ENCODE measurements at places on chromosomes 2 and 18.

- no peak for DNase-seq
Measured at GRCh38 chr2:175161-175786, 88.6 kb downstream of the SH3YL1 start.

DNA sequence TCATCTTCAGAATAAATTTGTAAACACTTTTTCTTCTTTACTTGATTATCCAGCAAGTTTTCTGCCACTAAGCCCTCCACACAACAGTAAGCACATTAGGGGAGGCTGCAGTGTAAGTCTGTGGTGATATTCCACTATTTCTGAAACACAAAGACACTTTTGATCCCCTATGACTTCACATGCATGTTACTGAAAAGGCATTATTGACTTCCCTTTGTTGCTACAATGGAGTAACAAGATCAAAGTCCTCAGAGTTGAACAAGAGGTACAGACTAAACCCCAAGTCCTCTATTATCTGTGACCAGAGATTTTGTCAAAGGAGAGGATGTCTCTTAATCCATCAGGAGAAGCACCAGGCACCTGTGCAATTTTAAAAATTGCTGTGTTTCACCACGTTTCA lies 157.9 kb downstream of the CD226 start:
- no peak for DNase-seq

- no peak for DNase-seq
Measured at GRCh38 chr2:18149660-18150246, 271.3 kb downstream of the KCNS3 start.

- no peak for DNase-seq
Measured at GRCh38 chr2:110100480-110100879, 15.1 kb downstream of the MALL start.

- no peak for DNase-seq
Measured at GRCh38 chr2:128377071-128377910, 58.6 kb upstream of the HS6ST1 start.

DNA sequence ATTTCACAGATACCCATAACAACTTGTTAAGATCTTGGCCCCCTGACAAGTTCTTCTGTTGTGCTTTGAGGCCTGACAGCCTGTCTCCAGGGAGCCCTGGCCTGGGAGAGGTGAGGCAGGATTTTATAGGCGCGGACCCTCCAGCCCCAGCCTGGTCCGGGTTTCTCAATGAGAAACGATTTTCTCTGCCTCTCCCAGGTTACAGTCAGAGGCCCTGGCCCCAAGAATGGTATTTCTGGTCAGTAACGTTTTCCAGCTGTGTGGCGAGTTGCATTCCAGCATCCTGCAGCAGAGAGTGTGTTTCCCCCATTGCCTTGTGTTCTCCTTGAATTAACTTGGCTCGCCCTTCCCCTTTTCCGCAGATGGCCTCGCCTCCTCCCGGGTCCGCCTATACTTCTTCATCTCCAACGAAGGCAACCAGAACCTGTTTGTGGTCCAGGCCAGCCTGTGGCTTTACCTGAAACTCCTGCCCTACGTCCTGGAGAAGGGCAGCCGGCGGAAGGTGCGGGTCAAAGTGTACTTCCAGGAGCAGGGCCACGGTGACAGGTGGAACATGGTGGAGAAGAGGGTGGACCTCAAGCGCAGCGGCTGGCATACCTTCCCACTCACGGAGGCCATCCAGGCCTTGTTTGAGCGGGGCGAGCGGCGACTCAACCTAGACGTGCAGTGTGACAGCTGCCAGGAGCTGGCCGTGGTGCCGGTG lies 3.0 kb downstream of the INHBB start:
- DNase-seq = no peak

- no peak for DNase-seq
Measured at GRCh38 chr2:44071454-44072046, 75.8 kb upstream of the LRPPRC start.

DNA sequence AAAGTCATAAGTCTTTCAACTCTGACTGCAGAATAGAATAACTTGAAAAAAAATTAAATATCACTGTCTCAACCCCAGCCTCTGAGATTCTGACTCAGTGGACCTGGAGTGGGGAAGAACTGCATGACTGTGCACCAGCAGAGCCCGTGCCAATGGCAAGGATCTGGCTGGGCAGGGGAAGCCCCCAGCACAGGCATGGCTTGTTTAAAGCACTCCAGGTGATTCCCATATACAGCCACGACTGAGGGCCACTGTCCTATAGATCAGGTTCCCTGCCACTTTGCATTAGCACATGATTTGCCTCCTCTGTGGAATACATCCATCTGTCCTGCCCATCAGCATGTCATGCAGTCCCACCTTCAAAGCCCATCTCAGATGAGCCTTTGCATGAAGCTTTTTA lies 45.9 kb upstream of the NCK2 start:
- DNase-seq = no peak

DNA sequence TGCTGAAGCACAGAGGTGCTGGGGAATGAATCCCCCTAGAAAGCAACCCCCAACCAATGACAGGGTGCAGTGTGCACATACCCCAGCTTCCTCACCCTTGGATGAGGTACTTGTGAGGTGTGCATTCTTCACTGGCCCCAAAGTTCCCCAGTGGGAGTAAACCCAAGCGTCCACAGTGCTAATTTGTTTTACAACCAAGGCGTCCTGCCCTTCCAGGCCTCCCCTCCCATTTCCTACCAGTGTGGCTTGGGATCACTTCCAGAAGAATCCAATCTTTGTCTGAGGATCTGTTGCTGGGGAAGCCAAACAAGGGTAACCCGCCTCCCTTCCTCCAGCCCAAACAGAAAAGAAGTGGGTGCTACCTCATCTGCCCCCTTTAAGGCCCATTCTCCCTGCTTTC lies 40.3 kb upstream of the TEX51 start:
- DNase-seq = no peak

DNA sequence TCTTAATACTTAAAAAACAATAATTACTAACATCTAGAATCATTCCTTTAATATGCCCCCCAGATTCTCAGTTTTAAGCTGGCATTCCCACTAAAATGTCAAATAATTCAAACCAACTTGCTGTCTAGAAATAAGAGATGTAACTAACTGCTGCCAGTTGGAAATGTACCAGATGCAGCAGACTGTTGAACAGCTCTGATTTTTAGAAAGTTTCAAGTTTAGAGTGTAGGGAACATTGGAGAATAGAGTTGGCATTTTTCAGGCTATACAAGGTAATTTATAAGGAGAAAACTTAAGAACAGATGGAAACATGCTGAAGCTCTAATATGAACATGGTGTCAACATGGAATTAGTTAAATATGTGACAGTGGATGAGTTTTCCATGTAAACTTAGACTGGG lies 101.4 kb downstream of the PTRHD1 start:
- DNase-seq = no peak

DNA sequence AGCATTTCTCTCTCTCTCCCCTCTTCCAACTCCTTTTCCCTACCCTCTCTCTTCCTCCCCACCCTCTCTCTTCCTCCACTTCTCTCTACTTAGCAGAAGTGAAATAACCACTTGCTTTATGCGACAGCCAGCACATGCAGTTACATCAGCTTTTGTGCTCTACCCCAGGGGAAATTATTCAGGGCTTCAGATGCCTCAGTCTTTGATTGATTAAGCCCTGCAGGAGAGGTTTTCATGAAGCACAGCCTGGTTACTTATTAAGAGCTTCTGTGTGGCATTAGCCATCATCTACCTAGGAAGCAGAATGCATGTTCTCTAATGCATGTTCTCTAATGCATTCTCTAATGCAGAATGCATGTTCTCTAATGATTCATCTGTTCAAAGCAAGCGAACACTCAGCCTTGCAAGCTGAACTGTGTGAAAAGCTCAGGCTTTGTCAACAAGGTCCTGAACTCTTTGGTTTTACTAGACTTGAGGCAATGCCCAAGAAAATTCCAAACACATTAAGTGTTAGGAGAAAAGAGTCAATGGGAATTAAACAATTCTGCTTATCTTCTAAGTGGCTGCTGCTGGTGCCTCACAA lies 56.1 kb downstream of the LHCGR start:
- no peak for DNase-seq

DNA sequence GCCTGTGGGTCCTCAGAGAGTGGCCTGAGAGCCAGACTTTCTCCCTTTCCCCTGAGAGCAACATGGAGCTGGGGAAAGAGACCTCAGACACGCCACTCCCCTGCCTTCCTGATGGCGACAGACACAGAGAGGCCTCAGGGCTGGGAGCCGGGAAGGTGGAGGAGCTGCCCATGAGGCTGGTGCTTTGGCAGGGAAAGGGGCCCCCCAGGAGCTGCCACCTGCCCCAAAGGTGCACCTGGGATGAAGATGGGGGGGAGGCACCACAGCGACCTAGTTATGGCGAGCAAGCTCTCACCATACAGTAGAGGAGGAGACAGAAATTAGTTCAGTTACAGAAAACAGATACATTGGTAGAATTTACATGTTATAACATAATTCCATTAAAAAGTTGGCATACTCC lies 80.7 kb upstream of the PXDN start:
- DNase-seq = no peak

- no peak for DNase-seq
Measured at GRCh38 chr2:235098269-235098668, 146.5 kb downstream of the SH3BP4 start.

- no peak for DNase-seq
Measured at GRCh38 chr18:44028109-44028508, 652.6 kb upstream of the SETBP1 start.

DNA sequence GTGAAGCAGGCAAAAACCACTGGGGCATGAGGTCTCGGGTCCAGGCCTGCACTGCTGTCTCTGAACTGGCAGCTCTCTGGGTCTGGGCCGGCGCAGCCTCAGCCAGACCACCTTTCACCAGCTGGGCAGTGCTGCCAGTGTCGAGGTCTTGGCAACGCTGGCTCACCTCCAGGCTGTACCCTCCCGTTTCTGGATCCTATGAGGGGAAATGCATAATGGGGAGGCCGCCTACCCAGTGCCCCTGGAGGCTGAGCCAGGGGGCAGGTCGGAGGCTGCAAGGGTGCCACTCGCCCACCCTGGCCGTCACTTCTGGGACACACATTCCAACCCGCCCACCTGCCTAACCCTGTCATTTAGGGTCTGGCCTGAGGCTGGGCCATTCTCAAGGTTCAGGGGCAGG lies 24.6 kb downstream of the KIF1A start:
- DNase-seq = no peak

- no peak for DNase-seq
Measured at GRCh38 chr2:150803689-150804398, 316.4 kb upstream of the RND3 start.
